ENCODE measurements at places on chromosomes 2 and 18.
A peak's percentile ranks its signal among the peaks of the same experiment; 100 is the strongest.

GRCh38 chr2:217711188-217711587 lies 291.6 kb downstream of the TNS1 start:
- DNase-seq, result no peak

- no peak for DNase-seq
Measured at GRCh38 chr2:223602972-223603371, 811 bp upstream of the SCG2 start.

DNA sequence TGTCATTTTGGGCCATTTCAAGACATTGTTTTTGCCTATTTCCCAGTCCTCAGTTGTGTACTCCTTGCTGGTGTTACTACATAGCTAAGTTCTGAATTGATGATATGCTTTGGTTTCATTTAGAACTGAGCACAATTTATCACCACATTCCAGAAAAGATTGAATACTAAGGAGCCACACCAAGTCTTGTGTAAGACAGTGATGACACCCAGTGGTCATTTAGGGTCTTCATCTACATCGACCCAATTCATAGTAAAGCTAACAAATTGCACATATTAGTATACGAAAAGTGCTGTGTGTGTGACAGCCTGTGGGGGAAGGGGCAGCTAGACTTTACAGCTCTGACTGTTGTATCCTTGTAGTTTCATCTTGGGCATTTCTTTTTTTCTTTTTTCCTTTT lies 10.9 kb upstream of the DLX2 start:
- DNase-seq, result no peak

GRCh38 chr2:38268001-38268400 lies 109.1 kb downstream of the ATL2 start:
- DNase-seq, result no peak

DNA sequence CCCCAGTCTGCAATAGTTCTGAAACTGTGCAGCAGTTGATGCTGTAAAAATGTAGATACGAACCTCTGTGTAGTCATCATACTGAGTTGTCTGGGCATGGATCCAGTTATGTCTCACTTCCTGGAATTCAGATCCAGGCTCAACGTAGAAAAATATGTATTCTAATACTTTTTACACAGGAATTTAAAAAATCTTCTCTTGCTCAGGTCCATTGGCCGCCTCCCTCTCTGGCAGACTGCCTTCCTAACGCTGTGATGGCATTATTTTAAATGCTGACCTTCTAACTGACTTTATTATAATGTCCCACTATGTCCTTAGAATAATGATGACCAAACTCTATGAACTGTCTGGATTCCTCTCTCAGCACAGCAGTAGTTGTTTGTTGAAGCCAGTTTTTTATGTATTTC lies 119.6 kb downstream of the FEZ2 start:
- no peak for DNase-seq

GRCh38 chr2:42971381-42971780 lies 179.0 kb upstream of the HAAO start:
- no peak for DNase-seq

DNA sequence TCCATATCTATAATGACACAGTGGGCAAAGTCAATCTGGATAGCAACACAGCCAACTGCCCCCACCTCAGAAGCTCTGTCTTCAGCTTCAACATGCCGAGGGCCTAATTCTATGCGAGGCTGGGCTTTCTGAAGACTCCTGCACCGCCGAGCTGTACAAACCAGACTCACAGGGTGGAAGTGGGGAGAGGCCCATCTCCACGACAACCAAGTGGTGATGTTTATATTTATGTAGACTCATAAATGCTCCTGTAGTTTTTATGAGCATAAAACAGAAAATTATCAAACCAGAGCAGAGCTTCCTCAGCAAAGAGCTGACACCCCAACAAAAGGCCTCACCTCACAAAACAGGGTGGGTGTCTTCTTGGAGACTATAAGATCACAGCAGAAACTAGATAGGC lies 77.0 kb upstream of the LGALSL start:
- no peak for DNase-seq

GRCh38 chr18:61274416-61274960 lies 58.7 kb upstream of the CDH20 start:
- DNase-seq, result no peak

GRCh38 chr2:241666627-241667400 lies 19.8 kb downstream of the DTYMK start:
- no peak for DNase-seq

GRCh38 chr2:6231166-6231565 lies 539.0 kb downstream of the SOX11 start:
- no peak for DNase-seq

DNA sequence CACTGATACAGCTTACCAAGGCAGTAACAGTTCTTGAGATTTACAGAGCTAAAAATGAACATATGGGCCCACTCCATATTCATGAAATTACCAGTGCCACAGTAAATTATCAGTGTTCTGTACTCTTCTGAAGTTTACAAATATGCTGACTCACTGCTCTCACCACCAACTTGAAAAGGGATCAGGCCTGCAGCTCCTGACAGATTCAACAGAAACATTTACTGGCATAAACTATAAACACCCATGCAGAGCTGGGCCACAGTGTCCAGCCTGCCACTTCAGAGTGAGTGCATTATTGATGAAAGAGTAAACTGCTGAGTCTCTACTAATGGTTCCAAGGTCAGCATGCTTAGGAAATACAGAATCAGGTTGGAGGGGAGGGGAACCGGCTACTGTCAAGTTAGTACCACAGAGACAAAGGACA lies 83.1 kb downstream of the FARSB start:
- no peak for DNase-seq

DNA sequence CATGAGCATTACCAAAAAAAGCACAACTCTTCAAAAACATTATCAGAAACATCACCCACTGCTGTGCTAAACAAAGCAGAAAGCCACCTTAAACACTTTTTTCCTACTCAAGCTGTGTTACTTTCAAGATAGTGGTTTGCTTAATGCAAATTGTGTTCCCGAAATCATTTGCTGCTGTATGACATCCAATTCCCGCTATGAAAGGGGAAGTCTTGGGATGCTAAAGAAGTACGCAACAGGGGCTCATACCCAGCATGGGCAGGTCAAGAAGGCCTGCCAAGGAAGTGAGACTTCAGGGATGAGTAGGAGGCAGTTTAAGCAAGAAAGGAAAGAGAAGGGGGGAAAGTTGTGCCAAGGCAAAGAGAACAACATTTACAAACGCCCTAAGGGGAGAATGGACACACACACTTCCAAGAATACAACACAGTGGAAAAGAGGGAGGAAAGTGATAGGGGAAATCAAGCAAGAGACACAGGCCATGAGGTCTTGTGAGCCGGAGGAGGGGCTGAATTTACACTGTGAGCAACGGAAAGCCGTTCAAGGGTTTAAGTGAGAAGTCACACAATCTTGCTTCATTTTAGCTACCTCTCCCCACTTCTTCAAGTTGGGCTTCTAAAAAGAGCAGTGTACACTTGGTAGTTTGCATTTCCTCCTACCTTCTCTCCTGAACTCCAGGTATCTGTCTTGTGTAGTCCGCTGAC lies 4.0 kb downstream of the PTPN2 start:
- DNase-seq, result no peak

DNA sequence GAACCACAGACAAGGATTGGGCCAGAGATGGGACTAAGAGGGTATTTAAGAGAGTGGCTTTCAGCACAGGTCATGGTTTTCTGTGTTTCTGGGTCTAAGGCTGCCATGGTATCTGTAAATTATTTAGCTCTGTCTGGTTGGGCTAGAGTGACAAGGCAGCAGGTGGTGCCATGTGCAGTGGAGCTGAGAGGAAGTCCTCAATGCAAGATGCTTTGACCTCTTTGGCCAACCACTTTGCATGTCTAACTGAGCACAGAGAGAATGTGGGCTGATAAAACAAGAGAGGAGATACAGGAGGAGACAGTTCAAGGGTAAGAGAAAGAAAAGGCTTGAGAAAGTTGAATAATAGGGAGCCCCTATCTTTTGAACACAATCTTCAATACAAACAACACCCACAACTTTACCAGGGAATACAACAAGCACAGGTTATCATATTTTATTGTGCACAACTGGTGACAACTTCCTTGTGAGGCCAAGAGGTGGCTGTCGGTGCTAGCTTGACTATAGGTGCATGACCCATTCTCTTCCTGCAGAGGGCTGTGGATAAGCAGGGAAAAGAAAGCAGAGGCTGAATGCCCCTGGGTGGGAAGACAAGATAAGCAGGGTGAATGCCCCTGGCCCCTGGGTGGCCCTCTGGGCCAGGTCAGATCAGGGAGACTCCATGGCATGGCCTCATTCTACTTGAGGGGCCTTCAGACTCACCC lies 12.3 kb downstream of the FLACC1 start:
- DNase-seq, result no peak

- peak; percentile 12 for DNase-seq
Measured at GRCh38 chr2:239751679-239752355, 273.3 kb downstream of the NDUFA10 start.

- DNase-seq, result no peak
Measured at GRCh38 chr2:129606496-129607270, 372.8 kb upstream of the RAB6C start.

GRCh38 chr2:96485751-96486651 lies 19.2 kb downstream of the NEURL3 start:
- peak; percentile 65 for DNase-seq

- no peak for DNase-seq
Measured at GRCh38 chr2:9240745-9241144, 34.1 kb downstream of the ASAP2 start.

DNA sequence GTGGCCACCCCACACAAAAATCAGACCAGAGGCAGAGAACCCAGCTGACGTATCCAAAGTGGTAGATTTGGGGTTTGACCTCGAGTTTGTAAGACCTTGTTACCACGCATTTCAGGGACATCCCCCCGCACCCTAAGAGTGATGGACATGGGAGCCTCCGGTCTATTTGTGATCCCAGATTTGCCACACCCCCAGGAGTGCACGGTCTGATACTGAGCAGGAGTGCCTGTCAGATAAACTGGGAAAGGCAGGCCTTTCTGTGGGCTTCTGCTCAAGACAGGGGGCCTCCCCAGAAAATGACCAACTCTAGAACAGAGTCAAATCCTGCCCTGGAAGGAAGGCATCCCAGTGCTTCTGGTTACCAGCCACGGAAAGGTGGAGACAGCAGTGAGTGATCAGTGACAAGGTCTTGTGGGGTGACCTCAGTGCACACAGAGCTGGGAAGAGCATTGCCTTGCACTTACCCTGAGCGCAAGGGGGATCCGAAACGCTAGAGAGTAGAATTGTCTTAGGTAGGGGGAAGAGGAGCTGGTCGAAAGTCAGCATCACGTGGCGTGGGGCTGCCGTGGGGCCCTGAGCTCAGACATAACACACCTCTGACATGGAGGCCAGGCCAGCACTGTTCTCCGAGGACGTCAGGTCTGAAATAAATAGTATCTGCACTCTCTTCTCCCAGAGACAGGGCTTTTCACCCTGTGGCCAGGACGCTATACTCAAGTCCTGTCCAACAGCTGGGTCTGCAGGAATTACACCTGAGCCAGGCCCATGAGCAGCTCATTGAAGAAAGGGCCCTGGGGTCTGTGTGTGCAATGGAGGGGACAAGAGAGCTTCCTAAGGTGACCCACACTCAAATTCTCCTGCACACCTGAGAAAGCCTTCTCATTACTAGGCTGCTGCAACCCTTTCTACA lies 242.4 kb upstream of the SALL3 start:
- DNase-seq, result no peak

GRCh38 chr2:7034303-7034702 lies 117.1 kb downstream of the RNF144A start:
- no peak for DNase-seq

- no peak for DNase-seq
Measured at GRCh38 chr2:467543-467891, 179.6 kb upstream of the ALKAL2 start.

DNA sequence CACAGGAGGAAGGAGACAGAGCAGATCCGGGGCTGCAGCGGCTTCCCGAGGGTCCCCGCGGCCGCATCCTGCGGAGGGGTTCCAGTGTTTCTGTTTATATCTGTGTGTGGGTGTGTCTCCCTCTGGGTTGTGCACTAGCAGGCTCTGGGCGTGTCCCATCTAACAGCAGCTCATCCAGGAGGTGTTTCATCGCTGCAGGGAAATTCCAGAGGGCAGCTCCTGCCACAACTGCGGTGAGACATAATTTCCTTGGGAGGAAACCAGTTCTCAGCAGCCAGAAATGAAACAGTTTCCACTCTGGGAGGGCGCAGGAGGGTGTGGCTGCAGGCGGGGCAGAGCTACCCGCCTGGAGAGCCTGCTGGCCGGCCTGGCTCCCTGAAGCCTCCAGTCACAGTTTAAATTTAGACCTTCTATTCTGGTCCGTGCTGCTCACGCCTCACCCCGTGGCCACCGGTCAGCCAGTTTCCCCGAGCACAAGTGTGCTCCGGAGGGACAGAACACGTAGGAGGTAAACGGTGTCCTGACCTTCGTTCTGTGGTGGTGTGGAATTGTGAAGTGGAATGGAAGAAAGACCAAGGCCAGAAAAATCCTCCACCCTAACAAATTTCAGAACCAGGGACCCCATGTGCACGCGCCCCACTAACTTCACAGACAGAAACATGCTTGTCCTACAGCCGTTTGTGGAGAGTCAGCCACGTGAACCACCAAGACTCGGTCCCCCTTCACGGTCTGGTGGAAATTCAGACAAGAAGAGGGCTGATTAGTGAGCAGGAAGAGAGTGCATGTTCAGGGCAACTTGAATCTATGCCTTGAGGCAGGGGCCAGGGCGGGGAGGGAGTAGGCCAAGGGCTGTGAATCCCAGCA lies 50.2 kb downstream of the TEX44 start:
- DNase-seq, result peak; percentile 33

- no peak for DNase-seq
Measured at GRCh38 chr18:49400398-49401072, 59.9 kb downstream of the DYM start.

DNA sequence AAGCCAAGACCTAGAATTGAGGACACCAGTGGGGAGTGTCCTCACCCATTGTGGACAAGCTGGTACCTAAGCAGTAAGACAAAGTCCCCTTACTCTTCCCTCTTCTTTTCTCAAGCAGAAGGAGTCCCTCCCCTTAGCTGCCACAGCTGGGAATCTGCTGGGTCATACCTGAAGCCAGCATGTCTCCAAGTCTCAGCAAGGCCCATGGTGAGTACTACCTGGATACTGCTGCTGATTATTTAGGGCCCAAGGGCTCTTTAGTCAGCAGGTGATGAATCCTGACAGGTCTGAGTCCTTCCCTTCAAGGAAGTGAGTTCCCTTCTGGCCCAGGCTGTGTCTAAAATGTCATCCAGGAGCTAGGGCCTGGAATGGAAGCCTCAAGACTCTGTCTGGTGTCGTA lies 198.6 kb upstream of the STK17B start:
- DNase-seq, result no peak

DNA sequence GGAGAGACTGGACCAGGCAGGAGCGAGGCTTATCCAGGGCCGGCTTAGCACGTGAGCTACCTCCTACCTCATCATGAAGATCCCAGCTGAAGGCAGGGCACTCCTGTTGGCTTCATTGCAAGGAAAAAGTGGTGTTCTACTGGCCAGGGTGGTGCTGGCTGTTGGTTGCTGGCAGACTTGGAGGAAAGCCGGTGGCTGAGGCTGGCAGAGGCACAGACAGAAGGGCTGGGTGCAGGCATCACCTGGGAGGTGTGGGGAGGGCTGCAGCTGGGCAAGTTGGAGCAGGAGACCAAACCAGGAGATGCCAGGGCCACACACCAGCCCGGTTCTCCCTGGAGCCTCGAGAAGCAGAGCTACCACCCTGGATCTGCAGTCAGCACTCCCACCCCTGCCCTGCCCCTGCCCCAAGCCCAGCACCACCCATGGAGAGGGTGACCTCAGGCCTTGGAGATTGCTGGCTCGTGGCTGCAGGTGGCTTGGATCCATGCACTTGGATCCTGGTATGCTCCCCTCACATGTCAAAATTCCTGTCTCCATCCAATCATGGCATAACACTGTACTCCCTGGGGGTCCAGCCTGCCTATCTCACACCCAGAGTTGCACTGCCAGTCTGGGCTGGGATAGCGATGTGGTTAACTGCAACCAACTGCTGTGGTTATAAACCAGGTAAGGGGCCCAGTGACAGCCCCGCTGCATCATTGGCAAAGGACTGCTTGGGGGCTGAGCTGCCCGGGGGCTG lies 49.7 kb downstream of the GLI2 start:
- DNase-seq, result no peak

All from activated T-cell treated with anti-CD3 and anti-CD28 coated beads for 1 hour (primary cell).